ENCODE measurements at places on chromosomes 7 and 10. TPM values are rescaled to one million over a fixed set of nuclear protein-coding genes. Genes with fewer than 3 reads are reported as not detected.

The NPVF gene
- total RNA-seq, result not detected

- DNase-seq, result no peak
Measured at GRCh38 chr7:139830782-139831501, 1.9 kb downstream of the TBXAS1 start.

- no peak for DNase-seq
Measured at GRCh38 chr10:76735866-76736265, 901.7 kb downstream of the KCNMA1 start.

- no peak for DNase-seq
Measured at GRCh38 chr7:38731215-38731614, 100.0 kb upstream of the AMPH start.

- no peak for DNase-seq
Measured at GRCh38 chr10:23461557-23461956, 22.7 kb downstream of the OTUD1 start.

The LIPJ gene
- total RNA-seq, result 1.7 TPM

DNA sequence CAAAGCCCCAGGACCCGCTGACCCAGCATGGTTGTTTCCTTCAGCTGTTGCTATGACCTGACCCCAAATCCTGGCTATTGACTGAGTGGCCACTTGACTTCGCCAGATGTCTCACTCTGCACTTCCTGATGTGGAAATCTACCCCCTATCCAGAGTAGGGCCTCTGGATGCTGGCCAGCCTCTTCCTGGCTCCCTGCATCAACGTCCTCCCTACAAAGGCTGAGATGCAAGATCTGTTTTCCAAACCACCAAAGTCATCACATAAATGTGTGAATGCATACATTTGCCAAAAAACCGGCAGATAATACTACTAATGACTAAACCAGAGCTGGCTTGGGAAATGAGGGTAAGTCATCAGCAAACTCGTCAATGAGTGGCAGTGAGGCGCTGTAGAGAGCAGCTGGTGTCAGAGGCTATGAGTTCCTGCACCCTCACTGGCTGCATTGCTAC lies 70.4 kb downstream of the PYROXD2 start:
- no peak for DNase-seq

The PLAU gene
- 2.6 TPM for total RNA-seq

The ADD3 gene
- total RNA-seq, result 238 TPM

- DNase-seq, result no peak
Measured at GRCh38 chr7:86947929-86948328, 111.5 kb downstream of the ELAPOR2 start.

- no peak for DNase-seq
Measured at GRCh38 chr10:38103756-38104155, 9.6 kb downstream of the ZNF37A start.

DNA sequence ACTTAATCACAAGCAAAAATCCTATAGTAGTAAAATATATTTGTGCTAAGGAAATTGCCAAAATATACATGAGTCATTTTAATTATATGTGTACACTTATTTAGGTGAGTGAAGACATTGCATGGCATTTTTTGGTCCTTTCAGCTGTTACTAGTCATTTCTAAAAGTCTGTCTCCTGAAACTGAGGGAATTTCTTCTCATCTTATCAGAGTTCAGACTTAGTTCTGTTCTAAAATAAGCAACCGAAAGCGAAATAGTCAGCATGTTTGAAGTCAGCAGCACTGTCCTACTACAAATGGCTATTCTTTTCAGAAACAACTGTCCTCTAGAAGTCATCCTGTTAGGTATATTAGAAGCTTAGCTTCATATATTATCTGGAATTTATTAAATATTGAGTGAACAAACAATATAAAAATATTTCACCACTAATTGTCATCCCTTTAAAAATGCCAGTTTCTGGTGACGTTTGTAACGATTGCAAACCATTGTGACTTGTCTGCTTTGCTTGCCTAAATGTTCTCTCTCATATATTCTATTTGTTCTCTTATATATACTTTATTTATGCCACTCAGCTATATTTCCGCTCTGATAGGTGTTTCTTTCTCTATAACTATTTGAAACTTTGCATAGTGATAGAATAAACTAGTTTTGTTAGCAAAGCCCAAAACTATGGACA lies 227.4 kb upstream of the KAT6B start:
- no peak for DNase-seq

DNA sequence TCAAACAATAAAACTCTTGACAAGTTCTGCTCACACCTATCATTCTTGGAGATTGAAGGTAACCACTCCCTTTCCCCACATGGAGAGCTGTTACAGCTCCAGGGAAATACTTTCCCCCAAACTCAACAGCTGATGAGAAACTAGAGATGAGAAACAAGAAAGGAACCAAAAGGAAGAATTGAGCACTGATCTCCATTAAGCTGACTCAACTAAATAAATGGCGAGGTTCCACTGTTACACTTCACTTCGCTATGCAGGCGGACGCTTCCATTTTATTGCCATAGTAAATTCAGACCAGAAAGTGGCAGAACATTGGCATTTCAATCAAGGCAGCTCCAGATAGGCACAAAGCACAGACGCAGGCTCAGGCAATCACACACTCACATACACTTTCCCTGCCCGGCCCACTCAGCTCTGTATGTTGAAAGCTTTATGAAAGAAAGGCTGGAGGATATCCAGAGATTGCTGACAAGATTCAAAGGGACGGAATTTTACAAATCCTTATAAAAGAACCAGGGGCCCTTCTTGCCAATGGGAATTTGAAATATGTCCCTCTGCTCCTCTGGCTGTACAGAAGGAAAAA lies 11.5 kb upstream of the YAE1 start:
- no peak for DNase-seq

DNA sequence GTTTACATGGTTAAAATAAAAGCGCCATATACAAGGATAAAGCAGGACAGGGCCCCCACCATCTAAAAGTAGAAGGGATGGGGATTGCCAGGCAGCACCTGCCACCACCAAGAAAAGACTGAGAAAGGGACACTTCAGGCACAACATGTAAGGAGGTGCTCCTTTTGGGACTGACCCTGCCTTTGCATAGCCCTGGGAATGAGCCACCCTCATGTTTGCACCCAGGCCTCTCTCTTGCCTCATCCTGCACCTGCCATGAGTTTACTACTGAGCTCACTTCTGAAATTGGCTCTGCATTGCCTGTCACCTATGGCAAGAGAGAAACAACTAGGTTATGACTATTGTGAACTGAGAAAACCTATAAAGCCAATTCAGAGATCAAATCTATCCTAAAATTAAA lies 489.7 kb downstream of the KCNMA1 start:
- no peak for DNase-seq

- no peak for DNase-seq
Measured at GRCh38 chr10:12067336-12067735, 1.4 kb upstream of the DHTKD1 start.

- no peak for DNase-seq
Measured at GRCh38 chr10:101131962-101132635, 999 bp downstream of the TLX1 start.

Data from dorsolateral prefrontal cortex (tissue), 122 donors.